ENCODE measurements at places on chromosomes 3 and 15.

GRCh38 chr15:39434751-39435238 lies 146.1 kb upstream of the THBS1 start:
- no peak for DNase-seq

DNA sequence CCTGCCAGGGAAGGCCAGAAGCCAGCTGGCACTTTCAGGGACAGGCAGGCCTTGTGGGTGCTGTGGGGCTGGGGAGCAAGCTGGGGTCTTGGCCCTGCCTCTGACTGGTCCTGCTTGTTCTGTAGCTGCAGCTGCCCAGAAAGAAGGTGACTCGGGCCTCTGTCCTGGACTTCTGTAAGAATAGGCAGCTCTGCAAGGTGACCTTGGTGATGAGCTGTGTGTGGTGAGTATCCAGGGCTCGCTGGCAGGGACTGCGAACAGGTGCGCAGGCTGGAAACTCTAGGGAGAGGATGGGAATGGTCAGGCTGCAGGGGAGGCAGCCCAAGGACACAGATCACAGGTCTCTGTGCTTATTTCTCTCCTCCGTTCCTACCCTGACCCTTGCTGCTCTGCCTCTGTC lies 31.2 kb downstream of the SLC22A14 start:
- no peak for DNase-seq

- no peak for DNase-seq
Observed at GRCh38 chr3:165846056-165846455, 8.8 kb upstream of the BCHE start.

GRCh38 chr15:78689626-78690025 lies 48.6 kb upstream of the CHRNB4 start:
- no peak for DNase-seq

GRCh38 chr3:25478964-25479726 lies 51.1 kb downstream of the RARB start:
- DNase-seq, result no peak

DNA sequence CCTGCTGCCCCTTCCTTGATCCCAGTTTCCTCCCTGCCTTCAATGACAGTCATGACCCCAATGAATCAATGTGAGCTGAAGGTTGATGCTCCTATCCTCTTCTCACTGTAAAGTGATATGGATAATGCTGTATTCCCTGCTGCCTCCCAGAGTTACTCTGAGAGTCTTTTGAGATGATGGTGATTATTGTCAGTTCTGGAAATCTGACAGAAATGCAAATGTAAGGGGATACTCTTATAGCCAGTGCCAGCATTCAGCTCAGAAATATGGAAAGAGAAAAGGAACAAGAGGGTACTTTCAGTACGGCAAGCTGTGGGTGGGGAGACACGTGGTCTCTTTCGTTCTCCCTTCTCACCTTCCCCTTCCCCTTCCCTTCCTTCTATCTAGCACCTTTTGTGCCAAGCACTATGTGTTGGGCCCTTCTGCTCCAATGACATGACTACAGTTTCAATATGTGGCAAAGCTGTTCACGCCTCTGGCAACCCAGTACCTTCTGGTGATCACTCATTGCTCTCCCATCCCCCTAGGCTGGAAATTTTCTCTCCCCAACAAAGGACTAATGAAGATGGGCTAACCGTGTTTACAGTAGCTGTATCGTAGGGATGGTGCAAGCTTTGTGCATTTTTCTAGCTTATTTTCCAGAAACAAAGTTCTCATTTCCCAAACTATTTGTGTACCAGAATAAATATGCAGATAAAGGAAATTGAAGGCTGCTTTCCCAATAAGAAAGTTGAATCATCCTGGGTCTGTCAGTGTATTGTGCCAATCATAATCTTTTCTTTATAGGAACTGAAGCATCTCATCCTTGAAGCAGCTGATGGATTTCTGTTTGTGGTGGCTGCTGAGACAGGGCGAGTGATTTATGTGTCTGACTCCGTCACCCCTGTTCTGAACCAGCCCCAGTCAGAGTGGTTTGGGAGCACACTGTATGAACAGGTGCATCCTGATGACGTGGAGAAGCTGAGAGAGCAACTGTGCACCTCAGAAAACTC lies 70.3 kb downstream of the ARNT2 start:
- no peak for DNase-seq

- DNase-seq, result no peak
Observed at GRCh38 chr3:197736010-197736490, 654 bp downstream of the RUBCN start.

DNA sequence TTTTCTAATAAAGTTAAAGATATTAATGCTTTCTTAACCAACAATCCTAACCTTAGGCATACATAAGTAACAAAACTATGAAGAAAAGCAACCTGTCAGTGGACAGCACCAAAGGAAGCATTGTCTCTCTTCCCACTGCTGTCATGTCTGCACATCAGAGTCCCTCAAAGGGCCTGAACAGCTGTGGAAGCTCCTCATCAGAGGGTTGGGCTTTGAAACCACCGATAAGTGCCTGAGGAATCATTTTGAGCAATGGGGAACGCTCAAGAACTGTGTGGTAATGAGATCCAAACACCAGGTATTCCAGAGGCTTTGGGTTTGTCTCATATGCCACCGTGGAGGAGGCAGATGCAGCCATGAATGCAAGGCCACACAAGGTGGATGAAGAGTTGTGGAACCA lies 182.5 kb downstream of the FMN1 start:
- no peak for DNase-seq

DNA sequence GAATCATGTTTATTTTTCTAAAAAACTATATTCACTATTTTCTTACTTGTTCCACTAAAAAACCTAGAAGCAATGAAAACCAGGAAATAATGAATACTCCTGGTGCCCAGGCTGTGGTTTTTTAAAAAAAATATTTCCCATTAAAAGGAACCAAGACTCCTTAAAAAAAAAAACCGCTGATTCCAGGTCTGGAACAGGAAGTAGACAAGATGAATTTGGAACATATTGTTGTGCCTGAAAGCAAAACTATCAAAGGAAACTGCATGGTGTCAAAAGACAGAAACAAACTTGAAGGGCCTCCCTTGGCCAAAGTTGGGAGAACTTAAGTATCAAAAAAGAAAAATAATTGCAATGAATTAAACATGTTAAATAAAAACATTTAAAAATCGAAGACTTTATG lies 245.3 kb upstream of the P2RY1 start:
- DNase-seq, result no peak

- no peak for DNase-seq
Observed at GRCh38 chr3:186896006-186896405, 34.3 kb upstream of the ST6GAL1 start.

- DNase-seq, result no peak
Observed at GRCh38 chr15:81338170-81339007, 14.4 kb upstream of the STARD5 start.

DNA sequence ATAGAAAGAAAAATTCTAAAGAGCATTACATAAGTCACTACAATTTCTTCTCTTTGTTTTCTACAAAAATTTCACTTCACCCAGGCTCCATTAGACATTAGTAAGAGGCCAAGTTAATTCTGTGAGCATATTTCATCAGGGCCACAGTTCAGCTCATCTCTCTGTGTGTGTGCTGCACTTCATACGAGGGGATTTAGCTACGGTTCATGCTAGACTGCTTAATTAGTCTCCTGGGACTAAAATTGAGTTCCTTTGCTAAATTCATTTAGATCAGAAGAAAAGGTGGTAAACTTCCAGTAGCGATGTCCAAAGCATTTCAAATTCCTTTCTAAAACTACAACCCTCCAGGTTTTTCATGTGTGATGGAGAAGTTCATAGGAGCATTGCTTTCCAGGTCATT lies 83.1 kb upstream of the SETMAR start:
- no peak for DNase-seq

GRCh38 chr15:80514071-80514780 lies 110.0 kb downstream of the ARNT2 start:
- no peak for DNase-seq

- DNase-seq, result no peak
Observed at GRCh38 chr3:162774613-162775100, 1278.0 kb downstream of the OTOL1 start.

DNA sequence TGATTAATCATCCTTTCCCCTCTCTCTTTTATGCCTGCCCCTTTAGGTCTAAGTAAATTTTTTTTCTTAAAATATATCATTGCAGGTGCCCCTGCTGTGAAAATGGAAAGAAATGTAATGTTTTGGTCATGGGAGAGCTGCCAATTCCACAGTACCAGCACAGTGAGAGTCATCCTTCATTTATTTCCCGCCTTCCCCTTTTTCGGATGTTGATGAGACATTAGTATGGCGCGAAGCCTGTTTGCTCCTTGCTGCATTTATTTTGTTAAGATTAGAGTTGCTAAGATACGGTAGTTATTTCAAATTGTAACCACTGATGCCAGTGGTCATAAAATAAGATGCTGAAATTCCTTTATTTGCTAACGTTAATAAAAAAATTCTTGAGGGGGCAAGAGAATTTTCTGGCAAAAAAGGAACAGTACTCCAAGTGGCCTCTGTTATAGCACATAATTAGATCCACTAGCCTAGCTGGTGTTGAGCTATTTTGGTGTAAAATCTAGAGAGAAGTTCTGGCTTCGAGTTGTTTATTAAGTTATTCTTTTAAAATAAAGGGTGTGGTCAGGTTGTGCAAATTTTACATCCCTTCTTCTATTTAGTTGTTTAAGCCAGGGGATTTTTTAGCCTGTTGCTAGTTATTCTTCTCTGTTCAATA lies 62.8 kb downstream of the MDFIC2 start:
- no peak for DNase-seq

GRCh38 chr15:50017522-50017921 lies 101.5 kb downstream of the ATP8B4 start:
- DNase-seq, result no peak

DNA sequence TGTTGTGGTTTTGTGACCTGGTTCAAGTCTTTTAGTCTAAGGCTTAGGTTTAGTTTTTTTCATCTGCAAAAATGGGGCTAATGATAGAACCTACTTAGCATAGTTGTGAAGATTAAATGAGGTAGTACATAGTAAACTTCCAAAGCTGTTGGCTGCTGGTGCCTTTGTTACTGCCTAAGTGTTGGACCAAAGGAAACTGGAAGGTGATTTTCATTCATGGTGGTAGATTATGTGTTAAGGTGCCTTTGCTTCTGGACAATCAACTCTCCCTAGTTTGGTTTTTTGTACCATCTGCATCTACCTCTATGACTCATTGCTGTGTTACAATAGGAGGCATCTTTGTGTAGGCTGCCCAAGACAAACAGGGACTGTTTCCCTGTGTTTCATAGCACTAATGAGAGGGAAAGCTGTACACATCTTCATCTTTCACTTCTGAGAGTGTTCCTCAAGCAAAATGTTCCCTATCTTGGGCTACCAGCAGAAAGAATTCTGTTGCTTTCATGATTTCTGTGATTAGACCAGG lies 3.2 kb downstream of the MAP2K1 start:
- no peak for DNase-seq

- DNase-seq, result no peak
Observed at GRCh38 chr3:109685084-109686079, 348.0 kb upstream of the DPPA4 start.

DNA sequence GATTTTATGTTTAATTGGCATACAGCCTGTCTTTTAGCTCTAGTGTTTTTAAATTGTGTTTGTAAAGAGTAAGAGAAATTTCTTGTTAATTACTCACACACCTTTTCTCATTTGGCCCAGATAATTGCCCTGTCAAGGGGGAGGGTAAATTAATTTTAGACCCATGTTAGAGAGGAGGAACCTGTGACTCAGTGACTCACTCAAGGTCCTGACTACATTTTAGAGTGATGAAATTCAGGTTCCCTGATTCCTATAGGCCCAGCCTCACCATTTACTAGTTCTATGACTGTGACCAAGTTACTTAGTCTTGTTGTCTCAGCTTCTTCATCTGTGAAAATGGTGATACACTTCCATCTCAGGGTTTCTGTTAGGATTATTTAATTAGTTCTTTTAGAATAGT lies 125.2 kb upstream of the DPH6 start:
- no peak for DNase-seq

DNA sequence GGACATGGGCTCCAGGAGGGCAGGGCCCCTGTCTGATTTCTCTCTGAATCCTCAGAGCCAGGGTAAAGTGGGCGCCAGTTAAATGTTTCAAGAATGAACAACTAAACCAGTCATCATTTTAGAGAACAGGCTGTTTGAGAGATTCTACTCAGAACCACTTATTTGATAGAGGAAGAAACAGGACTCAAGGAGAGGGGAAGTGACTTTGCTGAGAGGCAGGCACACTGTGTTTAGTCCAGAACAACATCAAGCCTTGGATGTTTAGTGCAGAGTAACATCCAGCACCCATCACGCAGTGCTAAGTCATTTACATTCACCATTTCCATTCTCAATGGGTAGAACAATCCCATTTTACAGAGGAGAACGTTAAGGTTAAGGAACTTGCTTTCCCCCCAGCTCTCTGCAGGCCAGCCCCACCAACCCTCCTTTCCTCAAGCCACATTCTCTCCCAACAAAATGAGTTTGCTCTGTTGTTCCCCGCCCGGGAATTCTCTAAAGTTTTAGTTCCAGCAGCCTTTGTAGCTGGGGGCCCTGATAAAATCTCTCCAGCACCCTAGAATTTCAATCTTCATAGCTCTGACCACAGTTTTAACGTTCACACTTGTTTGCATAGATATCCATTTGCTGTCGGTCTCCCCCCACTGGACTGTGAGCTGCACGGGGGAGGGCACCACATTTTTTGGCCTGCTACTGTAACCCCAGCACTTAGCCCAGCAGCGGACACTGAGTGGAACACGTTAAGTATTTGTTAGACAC lies 962 bp downstream of the NMNAT3 start:
- DNase-seq, result no peak

GRCh38 chr3:12593473-12593872 lies 36.6 kb downstream of the MKRN2 start:
- DNase-seq, result no peak

GRCh38 chr3:116886202-116886893 lies 176.8 kb downstream of the TUSC7 start:
- no peak for DNase-seq

GRCh38 chr3:29312960-29313452 lies 32.1 kb downstream of the RBMS3 start:
- DNase-seq, result no peak

- DNase-seq, result no peak
Observed at GRCh38 chr3:64160000-64160695, 65.1 kb downstream of the PRICKLE2 start.

DNA sequence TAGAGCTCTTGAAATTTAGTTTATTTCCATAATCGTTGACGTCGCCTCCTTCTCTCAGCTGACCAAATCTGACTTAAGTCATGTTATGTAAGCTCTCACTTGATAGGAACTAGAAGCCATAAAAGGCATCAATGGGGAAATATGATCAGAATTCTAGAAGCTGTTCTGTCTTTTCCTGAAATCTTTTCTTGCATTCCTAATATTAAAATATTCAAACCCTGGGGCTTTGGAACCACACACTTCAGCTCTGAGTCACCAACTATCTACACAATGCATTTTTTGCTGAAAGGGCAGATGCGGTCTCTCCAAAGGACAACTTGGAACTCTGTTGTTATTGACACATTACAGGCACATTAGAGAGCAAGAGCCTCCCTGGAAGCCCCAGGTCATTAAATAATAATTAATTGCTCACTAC lies 91.3 kb downstream of the LARS2 start:
- no peak for DNase-seq

GRCh38 chr3:112873632-112874031 lies 27.0 kb upstream of the CD200R1L start:
- DNase-seq, result no peak
